ENCODE measurements at places on chromosomes 1 and 21.
A peak's percentile ranks its signal among the peaks of the same experiment; 100 is the strongest.

DNA sequence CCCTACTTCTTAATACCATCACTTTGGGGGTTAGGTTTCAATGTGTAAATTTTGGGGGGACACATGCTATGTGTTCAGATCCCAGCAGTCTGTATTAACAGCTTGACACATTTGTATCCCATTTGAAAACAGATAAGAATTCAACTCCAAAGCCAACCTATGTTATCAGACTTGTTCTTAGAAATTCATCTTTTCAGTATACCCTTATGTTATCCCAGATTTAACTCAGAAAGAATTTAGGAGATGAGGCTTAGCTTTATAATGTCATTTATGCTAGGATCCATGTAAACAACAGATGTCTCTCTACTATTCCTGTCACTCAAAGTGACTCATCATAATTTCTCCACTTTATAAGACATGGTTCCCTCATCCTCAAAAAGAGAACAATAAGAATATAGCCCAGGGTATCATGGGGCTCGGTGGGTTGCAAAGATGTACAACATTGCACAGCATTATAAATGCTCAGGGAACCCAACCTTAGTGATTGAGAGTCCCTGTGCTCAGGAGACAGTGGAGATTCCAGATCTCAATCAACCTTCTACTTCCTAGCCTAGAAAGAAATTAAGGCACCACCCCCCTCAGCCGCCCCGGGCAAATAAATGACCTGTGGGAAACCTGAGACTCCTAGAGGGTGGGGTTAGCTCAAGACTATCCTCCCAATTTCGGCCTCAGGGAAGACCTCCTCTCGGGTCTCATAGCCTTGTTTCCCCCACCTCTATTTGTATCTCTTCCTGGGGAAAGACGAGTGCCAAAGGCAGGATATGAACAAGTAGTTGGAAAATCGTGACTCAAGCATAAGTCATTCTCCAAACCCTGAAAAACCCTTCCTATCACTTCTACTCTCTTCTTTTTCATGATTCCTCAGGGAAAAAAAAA is 265.1 kb upstream of the CAMK1G start:
- peak; percentile 88 for DNase-seq

GRCh38 chr1:156430303-156430702 is 61.3 kb downstream of the RHBG start:
- no peak for DNase-seq

DNA sequence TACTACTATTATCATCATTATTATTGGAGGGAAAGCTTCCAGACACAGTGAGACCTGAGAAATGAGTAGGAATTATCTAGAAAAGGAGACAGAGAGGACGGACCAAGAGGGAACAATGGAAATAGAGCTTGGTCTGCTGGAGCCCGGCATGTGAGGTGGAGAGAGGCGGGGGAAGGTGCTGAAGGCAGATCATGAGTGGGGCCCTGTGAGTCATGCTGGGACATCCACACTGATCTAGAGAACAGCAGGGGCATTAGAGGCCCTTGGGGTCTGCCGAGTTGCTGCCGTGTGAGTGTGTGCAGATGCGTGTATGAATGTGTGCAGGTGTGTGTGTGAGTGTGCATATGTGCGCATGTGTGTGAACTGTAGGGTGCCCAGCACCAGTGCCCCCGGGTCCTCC is 65.7 kb downstream of the TMCO4 start:
- DNase-seq, result no peak

- DNase-seq, result peak; percentile 28
Observed at GRCh38 chr1:57088653-57089052, 122.8 kb upstream of the C8B start.

DNA sequence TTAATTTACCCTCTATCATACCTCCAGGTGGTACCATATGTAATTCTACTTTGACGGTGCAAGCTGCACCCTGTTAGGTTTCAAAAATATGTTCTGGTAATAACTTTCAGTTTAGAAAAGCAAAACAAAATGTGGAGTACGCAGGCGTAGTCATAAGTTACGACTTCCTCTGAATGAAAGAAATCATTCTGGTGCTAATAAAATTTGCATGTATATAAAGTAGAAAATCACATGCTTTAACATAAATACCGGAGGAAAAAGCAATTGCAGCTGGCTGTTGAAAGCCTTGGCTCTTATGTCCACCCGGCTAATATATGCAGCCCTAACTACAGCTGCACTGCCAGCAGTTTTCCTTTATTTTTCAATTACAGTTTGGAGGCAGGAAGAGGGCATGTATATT is 65.2 kb upstream of the TMPRSS15 start:
- no peak for DNase-seq

- DNase-seq, result no peak
Observed at GRCh38 chr1:228457017-228457395, 30.2 kb upstream of the RNF187 start.

- DNase-seq, result peak; percentile 70
Observed at GRCh38 chr21:38787461-38788274, 18.1 kb upstream of the ETS2 start.

DNA sequence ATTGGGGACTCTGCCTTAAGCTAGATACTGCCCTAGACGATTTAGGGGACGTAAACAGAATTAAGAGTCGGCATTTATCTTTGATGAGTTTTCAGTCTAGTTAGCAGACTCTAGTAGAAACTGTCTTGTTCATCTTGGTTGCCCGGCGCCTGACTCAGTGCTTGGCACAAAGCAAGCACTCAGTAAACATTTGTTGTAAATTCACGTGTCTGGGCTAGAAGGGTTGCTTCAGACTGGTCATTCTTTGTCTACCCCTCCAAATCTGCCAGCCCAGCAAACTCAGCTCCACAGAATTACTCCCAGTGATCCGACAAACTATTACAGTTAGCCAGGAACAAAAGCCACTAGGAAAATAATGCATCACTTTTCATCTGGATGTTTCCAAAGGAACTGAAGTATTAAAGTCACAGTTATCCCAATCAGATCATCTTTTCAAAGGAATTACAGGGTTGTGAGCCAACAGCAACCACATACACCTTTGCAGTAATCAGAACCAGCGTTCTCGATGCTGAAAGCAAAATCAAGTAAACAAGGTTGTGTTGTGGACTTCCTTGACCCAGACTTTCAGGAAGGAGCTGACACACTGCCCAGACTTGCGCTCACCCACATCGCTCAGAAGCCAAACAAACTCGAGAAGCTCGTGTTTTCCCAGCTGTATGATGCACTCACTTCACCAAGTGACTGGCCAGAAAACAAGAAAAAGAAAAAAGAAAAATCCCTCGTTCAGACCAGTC is 66.5 kb upstream of the GADD45A start:
- no peak for DNase-seq

- DNase-seq, result no peak
Observed at GRCh38 chr1:74246315-74246714, 11.1 kb downstream of the TNNI3K start.

- peak; percentile 65 for DNase-seq
Observed at GRCh38 chr1:23791516-23792047, 637 bp downstream of the LYPLA2 start.

DNA sequence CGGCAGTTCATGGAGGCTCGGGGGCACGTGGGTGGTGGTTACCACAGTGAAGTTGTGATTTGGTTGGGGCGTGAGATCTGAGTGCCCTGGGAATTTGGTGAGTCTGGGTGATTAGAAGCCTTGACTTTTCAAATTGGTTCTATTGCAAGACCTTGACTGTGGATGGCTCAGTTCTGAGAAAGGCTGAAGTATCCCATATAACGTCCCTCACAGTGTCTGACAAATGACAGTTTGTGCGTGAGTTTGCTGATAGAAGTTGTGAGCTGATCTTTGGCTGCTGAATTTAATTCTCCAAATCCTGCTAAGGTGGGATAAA is 549 bp downstream of the MSH4 start:
- DNase-seq, result no peak

GRCh38 chr1:48033495-48034045 is 36.4 kb upstream of the TRABD2B start:
- DNase-seq, result no peak

DNA sequence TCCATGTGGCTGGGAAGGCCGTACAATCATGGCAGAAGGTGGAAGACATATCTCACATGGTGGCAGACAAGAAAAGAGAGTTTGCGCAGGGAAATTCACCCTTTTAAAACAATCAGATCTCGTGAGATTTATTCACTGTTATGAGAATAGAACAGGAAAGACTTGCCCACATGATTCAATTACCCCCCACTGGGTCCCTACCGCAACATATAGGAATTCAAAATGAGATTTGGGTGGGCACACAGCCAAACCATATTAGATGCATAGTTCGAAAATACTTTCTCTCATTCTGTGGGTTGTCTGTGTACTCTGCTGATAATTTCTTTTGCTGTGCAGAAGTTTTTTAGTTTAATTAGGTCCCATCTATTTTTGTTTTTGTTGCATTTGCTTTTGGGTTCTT is 990.3 kb downstream of the PLA2G4A start:
- no peak for DNase-seq

- DNase-seq, result no peak
Observed at GRCh38 chr1:109898842-109899241, 11.8 kb upstream of the CSF1 start.

GRCh38 chr1:187853505-187853904 is 1024.8 kb downstream of the PLA2G4A start:
- no peak for DNase-seq

DNA sequence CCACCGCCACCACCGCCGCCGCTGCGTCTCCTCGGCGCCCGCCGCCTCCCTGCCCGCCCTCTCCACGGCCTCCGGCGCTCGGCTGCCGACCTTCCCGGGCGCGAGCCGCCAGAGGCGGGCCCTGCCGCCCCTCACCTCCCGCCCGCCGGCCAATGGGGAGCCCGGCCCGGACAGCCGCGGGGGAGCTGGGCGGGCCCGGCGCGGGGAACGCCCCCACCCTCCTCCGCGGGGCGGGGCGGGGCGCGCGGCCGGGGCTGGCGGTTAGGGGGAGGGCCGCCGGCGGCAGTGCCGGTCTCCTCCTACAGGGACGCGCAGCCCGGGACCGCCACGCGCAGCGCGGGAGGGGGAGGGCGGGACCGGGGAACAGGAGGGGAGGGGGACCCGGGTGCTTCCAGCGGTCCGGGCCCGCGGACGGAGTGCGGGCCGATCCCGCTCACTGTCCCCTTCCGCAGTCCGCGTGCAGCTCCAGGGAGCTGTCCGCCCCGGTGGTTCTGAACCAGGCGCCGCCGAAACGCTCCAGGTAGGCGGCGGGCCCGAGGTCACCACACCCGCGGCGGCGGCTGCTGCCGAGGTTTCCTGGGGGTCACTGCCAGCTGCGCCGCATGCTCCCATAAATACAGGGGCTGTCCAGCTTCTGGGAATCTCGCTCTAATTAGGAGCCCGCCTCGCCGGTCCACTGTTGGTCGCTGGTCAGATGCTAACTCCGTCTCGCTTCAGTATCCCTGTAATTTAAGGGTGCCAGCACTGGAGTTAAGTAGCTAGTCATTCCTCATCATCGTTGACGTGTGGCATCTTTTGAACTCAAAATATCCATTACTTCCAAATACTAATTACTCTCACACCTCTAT is at the start of gene PGBD5:
Gene PGBD5 (minus strand): TSS at position 87 of the 848 bp plus-strand sequence. CDS start 404 bp downstream, outside the sequence.
- DNase-seq, result peak; percentile 87

GRCh38 chr1:200205216-200205995 is 177.9 kb downstream of the NR5A2 start:
- no peak for DNase-seq

GRCh38 chr1:98991127-98992012 is 13.3 kb downstream of the PLPPR5 start:
- peak; percentile 8 for DNase-seq

- no peak for DNase-seq
Observed at GRCh38 chr1:221839782-221840395, 98.0 kb upstream of the DUSP10 start.

DNA sequence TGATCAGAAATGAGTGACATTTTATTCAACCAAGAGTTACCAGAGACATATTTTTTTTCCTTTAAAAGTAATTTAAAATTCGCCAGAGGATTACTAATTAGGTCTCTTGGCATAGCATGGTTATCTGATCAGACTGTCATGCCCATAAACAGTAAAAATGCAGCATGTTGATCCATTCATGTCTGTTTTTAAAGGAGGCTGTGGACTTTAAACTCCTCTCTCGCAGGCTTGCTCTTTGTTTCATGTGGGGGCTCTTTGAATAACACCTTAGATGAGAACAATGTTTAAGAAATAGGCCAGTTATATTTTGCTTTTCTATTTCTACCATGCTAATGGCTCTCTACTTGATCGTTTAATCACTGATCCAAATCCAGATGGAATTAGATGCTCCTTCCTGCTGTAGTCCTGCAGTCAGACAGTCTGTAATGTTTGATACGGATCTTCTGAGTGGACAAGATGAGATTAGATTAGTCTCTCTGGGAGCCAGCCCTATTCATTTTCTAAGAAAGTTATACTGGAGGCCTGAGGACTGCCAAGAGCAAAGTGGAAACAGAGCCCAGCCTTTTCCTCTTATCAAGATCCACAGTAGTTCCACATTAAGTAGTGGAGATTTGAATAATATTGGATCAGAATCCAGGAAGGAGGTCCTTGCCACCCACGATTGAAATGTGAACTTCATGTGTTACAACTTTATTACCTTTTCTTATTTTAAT is 197.4 kb downstream of the HS2ST1 start:
- no peak for DNase-seq

DNA sequence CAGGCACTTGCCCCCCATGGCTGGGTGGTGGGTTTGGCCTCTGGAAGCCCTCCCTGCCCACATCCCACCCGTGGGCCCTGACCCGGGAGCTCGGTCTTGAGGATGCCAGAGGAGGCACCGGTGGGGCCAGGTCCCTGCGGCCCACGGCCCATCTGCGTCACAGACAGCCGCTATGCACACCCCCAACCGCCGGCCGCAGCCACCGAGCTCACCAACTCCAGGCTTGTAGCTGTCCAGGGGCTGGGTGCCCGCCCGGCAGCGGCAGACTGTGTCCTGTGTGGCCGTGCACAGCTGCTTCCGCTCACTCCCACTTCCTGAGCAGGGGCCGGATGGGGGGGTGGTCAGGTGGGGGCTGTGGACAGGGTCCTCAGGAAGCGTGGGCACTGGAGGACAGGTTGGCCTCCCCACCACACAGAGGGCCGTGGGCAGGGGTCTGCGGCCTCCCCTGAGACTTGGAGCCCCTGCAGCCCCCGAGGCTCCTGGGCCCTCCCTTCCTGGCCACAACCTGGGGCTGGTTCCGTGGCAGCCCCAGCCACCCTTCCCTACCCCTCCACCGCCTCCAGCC is 1.1 kb downstream of the TNFRSF4 start:
- no peak for DNase-seq

DNA sequence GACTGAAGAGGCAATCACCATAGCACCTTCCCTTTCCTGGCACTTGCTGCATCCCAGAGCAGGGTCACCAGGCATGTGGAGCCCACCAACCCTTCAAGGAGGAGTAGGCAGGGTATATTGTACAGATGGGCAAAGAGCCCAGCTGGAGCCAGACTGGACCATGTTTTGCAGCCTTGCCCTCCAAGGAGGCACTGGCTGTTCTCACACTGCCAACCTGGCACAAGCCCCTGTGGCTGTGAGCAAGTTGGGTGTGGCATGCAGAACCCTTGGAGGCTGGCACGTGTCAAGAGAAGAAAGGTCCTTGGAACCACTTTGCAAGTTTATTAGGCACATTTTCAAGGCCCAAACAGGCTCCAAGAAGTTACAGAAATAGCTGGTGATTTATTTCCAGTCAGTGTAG is 146.4 kb downstream of the FOXD2 start:
- DNase-seq, result no peak

DNA sequence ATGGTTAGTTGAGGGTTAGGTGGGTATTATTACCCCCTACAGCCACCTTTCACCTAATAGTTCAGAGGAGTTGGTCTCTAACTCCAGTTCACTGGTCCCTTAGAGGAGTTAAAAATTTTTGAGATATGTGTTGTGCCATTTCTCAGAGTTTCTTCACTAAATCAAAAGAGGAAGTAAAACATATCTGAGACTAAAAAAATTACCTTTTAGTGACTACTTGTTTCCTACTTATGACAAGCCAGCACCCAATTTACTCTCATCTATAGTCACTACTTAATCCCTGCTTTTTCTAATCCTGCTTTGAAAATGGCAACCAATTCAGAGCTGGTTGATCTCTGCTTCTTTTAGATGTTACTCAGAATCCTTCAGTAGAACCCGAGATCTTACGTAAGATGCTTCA is 1316.8 kb upstream of the B3GALT2 start:
- DNase-seq, result no peak
